ENCODE measurements at places on chromosomes 7 and 10. TPM values are rescaled to one million over a fixed set of nuclear protein-coding genes. Genes with fewer than 3 reads are reported as not detected.

- no peak for DNase-seq
Observed at GRCh38 chr7:31690935-31691334, 3.9 kb downstream of the PPP1R17 start.

DNA sequence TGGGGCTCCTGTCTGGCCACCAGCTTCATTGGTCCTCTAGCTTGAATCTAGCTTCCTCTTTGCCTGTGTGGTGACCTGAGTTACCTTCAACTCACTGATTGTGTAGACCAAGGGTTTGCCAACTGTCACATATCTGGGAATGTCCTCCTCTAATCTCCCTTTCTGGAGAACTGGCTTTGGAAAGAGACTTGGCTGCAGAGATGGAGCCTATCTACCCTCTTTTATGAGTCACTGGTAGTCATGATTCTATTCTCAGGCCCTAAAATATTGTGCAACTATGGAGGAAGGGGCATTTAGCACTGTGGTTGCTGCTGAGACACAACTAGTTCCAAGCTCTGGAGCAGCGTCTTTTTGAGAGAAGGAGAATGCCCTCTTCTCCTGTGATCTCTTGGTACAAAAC lies 691.3 kb downstream of the KCNMA1 start:
- no peak for DNase-seq

DNA sequence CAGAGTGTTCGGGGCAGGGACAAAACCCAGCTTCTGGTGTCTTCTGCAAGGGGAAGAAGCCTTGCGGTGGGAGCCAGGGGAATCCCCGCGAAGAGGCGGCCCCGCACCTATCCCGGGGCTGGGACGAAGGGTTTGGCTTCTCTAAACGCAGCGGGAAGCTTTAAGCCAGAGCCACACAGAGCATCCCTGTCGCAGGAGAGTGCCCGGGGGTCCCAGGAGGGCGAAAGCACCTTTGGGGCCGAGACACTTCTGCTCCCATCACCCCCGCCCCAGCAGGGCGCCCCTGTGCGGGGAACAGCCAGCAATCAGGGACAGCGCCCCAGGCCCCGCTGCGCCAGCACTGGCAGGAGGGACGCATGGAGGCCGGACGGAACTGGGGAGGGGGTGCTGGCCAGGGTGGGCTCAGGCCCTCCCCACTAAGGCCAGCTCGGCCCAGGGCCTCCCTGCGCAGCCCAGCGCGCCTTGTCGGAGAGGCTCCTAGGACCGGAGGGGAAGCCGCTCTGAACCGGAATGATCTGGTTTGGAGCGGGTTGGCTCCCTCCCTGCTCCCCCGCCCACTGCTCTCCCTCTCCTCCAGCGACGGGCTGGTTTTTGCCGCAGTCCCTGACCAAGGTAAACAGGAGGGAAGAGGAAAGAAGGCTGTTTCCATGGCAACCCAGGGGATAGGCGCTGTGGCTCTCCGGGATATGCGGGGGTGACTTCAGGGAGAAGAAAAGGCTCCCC lies 63.9 kb downstream of the TMEM209 start:
- DNase-seq, result no peak

GRCh38 chr7:8434290-8435002 lies 1.0 kb downstream of the NXPH1 start:
- DNase-seq, result no peak

DNA sequence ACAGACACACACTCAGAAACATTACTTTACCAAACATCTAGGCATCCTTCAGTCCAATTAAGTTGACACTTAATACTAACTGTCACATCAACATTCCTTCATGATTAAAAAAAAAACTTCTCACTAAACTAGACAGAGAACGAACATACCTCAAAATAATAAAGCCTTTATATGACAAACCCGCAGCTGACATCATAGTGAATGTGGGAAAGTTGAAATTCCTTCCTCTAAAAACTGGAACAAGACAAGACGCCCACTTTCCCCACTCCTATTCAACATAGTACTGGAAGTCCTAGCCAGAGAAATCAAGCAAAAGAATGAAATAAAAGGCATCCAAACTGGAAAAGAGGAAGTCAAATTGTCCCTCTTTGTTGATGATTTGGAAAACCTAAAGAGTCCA lies 96.9 kb upstream of the PPP1R9A start:
- peak; percentile 26 for DNase-seq

- DNase-seq, result no peak
Observed at GRCh38 chr10:6119962-6120361, 31.1 kb downstream of the RBM17 start.

DNA sequence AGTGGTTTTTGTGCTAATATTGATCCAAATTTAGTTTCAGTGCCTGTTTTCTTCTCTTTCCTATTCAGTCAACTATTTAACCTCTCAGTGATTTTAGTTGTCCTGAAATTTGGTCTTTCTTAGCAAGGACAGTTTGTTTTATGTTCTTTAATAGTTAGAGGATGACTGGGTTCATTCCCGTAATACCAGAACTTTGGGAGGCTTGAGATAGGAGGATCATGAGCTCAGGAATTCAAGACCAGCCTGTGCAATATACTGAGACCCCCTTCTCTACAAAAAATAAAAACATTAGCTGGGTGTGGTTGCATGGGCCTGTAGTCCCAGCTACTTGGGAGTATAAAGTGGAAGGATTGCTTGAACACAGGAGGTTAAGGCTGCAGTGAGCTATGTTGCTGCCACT lies 148.3 kb downstream of the EXOC4 start:
- no peak for DNase-seq

DNA sequence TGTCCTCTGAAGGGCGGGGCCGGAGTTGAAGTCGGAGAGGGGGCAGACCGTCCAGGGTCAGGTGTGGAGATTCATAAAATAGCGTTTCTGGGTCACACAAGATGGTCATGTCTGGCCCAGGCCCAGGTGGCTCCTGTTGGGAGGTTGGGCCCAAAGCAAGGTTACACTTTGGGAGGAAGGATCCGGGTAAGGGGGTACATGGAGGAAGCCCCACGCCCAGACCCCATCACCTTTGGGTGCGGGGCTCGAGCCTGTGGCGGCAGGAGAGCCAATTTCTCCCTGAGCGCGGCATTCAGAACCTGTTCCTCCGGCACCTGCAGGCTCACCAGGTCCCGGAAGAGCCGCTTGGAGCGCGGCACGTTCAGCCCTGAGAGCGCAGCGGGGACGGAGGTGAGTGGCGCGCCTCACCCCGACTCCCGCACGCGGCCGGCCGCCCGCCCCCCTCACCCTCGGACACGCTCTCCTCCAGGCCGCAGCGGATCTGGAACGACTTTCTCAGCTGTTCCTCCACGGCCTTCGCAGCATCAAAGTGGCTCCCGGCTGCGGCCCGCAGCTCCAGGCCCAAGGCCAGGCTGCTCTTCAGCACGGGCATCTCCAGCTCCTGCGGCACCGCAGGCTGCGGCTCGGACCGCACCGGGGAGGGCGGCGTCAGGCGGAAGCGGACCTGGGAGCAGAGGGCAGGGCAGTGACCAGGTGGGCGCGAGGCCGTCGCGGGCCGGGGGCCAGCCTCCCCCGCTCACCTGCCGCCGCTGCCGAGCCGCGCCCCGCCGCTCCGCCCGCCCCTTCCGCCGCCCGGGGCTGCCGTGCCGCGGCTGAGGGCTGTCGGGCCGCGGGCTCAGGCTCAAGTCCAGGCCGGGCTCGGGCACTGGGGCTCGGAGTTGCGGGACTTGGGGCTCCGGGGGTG lies 644 bp downstream of the PPP1R35 start:
- peak; percentile 13 for DNase-seq

DNA sequence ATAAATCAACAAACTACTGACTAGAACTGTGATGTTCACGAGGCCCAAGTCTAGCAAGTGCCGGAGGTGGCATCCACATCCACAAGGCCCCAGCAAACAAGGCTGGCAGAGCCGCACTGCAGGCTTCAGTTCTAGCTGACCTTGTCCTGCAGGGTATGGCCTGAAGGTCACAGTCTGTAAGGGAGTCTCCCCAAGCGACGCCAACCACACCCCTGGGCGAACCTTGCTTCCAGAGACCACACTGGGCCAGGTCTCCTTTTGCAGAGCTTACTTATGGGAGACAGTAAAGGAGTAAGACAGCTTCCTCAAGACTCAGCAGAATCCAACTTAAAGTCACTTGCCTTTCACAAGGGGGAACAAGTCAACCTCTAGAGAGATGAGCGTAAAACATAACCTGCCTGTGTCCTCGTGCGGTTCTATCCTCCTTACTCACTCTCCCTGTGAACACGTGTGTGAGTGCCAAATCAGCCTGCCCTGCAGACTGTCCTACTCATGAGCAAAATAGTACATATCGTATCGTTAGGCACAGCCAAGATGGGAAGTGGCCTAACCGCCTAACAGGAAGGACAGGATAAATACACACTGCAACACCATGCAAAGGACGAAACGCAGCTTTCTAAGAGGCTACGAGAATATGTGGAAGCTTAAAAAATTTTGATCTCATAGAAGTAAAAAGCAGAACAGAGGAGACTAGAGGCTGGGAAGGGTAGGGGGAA lies 22.7 kb downstream of the FAM53B start:
- no peak for DNase-seq

DNA sequence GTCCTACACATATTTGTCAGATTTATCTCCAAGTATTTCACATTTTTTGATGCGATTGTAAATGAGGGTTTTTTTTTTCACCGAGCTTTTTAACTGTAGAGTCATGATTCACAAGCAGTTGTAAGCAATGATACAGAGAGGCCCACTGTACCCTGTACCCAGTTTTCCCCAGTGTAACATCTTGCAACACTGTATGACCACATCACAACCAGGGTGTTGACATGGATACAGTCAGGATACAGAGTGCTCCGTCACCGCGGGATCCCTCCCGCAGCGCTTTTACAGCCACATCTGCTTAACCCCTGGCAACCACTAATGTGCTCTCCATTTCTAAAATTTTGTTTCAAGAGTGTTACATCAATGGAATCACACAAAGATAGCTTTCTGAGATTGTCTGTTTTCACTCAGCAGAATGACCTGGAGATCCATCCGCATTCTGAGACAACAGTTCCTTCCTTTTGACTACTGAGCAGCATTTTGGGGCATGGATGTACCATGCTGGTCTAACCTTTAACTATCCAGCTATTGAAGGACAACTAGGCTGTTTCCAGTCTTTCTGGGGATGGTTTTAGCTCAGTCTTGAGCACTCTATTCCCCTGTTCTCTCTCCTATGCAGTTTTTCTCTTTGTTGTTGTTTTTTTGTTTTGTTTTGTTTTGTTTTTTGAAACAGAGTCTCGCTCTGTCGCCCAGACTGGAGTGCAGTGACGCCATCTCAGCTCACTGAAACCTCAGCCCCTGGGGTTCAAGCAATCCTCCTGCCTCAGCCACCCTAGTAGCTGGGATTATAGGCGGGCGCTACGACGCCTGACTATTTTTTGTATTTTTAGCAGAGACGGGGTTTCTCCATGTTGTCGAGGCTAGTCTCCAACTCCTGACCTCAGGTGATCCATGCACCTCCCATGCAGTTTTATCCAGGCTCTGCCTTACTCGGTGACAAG lies 25.9 kb downstream of the GPRIN2 start:
- DNase-seq, result no peak

DNA sequence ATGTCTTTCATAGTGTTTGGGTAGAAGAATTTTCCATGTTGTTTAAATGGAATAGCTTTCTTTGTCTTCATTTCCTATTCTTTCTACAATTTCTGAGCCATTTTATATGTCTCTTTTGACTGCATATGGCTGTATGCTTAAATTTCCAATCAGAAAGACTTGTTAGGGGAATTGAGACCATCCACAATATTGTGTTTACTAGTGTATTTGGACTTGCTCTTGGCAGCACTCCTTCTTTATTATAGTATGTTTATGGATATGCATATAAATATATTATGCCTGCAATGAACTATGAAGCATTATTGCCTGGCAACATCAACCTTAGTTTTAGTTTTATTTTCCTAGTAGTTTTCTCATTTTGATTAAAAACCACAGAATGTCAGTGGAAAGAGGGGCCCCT lies 92.7 kb downstream of the NRG3 start:
- no peak for DNase-seq

- no peak for DNase-seq
Observed at GRCh38 chr10:13555884-13556510, 27.2 kb upstream of the BEND7 start.

DNA sequence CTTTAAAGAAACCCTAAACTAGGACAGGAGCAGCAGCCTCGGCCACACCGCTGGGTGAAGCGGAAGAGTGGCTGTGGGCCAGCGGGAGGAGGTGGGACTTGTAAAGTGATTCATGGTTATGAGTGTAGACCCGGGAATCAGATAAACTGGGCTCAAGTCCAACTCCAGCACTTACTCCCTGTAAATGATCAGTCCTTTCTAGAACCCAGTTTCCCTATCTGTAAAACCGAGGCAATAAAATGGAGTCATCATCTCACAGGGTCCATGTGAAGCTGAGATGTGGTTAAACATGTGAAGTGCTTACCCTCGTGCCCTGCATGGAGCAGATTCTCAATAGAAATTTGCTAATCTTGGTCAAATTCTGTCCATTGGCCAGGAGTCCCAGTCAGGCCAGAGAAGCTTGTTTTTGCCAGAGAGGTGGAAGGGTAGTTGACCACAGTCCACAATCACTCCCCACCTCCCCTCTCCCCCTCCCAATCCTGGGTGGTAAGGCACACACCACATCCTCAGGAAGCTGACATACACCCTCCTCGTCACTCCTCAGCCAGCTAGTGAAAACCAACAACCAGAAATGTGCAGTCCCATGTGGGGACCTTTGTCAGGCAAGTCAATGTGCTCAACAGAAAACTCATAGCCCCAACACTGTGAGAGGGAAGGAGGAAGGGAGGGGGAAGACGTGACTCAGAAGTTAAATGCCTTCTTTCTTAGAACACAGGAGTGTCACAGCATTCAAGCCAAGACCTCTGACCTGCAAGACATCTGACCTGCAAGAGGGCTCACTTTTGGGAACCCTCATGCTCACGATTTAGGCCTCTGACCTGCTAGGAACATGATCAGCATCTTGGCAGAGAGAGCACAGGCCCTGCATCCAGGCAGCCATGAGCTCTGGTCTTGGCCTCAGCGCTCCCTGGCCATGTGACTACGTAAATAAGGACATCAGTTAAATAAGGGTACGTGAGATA lies 145.1 kb downstream of the PLXNA4 start:
- DNase-seq, result peak; percentile 89

GRCh38 chr10:13775786-13776775 lies 189.3 kb downstream of the PRPF18 start:
- peak; percentile 76 for DNase-seq

GRCh38 chr7:82429408-82429807 lies 14.2 kb downstream of the CACNA2D1 start:
- DNase-seq, result no peak

GRCh38 chr10:107826171-107826570 lies 661.7 kb upstream of the SORCS1 start:
- DNase-seq, result no peak

TAS2R3 gene
- not detected for total RNA-seq

PFKFB3 gene
- total RNA-seq, result 16.5 TPM

IRF5 gene
- total RNA-seq, result 17.4 TPM

AGR3 gene
- total RNA-seq, result not detected

SAP25 gene
- total RNA-seq, result 0.19 TPM
